ENCODE measurements at places on chromosomes 2 and 18. TPM values are rescaled to one million over a fixed set of nuclear protein-coding genes. Genes with fewer than 3 reads are reported as not detected.
A peak's percentile ranks its signal among the peaks of the same experiment; 100 is the strongest.

CDK15 gene
- not detected for total RNA-seq

RSAD2 gene
- total RNA-seq = 7.9 TPM

HJURP gene
- total RNA-seq = 102 TPM

DNA sequence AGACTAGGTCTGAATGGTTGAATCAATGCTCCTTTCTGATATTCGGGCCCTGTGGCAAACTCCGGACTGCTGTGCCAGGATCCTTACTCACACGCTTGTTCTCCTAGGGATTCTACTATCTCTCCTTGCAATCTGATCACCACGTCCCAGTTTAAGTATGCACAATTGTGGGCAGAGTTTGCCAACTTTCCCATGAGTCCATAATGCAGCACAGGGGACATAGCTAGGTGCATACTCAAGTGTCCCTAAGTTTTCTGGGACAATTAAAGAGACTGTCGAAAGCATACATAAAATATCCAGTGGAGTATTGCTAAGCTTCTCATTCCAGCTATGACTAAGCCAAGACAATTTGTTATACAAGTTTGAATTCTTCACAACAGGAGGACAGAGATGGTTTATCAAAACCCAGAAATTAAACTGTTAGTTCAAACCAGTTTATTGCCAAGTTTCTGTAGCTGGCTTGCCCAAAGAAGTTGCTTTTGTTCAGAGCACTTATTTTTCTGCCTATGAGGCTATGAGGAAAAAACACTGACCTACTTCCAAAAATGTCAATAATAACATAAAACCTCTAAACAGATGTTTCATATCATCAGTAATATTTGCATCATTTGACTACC lies 136.1 kb downstream of the EXOC6B start:
- no peak overlapping the region for H3K4me3 ChIP-seq
- H3K27ac ChIP-seq = no peak overlapping the region
- DNase-seq = no peak
- H3K27me3 ChIP-seq = no peaks in the 10 kb centered on the region
- H3K4me1 ChIP-seq = no peaks in the 10 kb centered on the region

DNA sequence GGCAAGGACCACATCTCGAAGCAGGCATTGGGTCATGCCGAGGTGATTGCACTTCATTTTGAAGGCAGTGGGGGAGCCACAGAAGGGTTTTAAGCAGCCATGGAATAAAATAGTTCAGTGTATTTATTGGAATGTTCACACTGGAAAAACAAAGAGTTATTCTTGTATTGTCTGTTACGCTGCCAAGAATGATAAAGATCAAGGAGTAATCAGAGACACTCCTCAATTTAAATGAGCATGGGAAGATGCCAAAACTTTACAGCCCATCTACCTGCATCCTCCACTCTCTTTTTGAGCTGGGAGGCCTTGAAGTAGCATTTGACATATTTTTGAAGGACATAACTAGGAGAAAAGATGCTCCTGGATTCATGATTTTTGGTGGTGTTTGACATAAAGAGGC lies 112.8 kb downstream of the DOCK10 start:
- peak overlapping the region; percentile 96 for H3K27ac ChIP-seq
- H3K36me3 ChIP-seq = peaks cover 51% of the 10 kb centered on the region
- no peak overlapping the region for H3K4me3 ChIP-seq

DNA sequence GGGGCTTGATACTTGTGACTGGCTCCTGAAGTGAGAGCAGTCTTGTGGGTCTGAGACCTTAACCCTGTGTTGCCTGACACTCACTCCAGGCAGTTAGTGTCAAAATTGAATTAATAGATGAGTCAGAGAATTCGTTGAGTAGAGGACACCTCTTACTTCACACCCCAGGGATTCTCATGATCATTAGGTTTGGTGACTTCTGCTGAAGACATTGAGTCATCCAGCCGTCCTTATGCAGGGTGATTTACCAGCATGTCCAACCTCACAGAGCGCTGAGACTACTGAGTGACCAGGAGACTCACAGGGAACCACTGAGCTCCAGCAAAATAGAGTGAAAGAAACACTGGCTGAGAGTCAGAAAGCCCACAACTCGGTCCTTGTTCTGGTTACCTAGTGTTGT lies 36.0 kb upstream of the EVA1A start:
- no peak overlapping the region for H3K27ac ChIP-seq
- no peaks in the 10 kb centered on the region for H3K27me3 ChIP-seq
- DNase-seq = no peak
- H3K4me3 ChIP-seq = no peak overlapping the region
- no peaks in the 10 kb centered on the region for H3K36me3 ChIP-seq
- no peaks in the 10 kb centered on the region for H3K4me1 ChIP-seq

- no peak for DNase-seq
- H3K4me3 ChIP-seq = no peak overlapping the region
- no peaks in the 10 kb centered on the region for H3K27me3 ChIP-seq
- H3K27ac ChIP-seq = no peak overlapping the region
Measured at GRCh38 chr18:33355263-33355662, 85.3 kb downstream of the CCDC178 start.

- H3K27me3 ChIP-seq = no peaks in the 10 kb centered on the region
- no peak for DNase-seq
- no peak overlapping the region for H3K4me3 ChIP-seq
Measured at GRCh38 chr2:232022718-232023117, 61.2 kb downstream of the DIS3L2 start.

DNA sequence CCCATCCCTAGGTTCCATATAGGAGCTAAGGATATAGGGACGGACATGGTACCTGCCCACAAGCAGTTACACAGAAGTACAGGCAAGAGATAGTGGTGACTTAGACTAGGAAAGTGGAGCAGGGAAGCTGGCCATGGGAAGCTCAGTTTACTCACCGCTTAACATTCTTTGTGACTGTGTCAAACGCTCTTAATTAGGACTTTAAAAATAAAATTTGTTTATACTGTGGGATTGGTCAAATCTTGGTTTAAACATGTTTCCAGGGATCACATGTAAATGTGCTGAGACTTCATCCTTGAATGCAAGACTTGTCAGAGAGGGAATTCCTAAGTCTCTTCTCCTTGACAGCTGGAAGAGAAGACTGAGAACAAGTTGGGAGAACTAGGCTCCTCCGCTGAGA lies 107.3 kb downstream of the MTCL1 start:
- no peak for DNase-seq
- H3K27ac ChIP-seq = no peak overlapping the region
- H3K4me3 ChIP-seq = no peak overlapping the region
- H3K27me3 ChIP-seq = no peaks in the 10 kb centered on the region
- no peaks in the 10 kb centered on the region for H3K36me3 ChIP-seq

Data from activated CD4-positive, alpha-beta memory T cell treated with anti-CD3 and anti-CD28 coated beads for 36 hours (primary cell).